DMS 273 treated with DMSO at 0.1 percent for 48 hours (cell line): ENCODE measurements at places on chromosomes 6 and 20.

DNA sequence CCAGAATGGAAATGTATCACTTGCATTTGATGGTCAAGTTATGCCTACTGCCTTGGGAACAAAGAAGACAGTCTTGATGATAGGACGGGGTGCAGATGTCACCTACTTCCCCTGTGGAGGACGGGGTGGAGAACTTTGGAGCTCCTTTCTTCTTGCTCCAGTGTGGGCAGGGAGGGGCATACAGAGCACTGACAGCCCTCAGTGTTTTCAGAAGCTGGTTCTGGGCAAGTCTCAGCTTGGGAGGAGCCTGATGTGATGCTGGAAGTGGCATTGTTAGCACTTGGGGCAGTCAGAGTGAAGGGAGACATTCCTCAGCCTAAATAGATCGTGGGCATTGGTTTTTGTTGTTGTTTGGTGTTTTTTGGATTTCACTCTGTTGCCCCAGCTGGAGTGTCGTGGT lies 59.7 kb downstream of the SYNJ2 start:
- DNase-seq = no peak

GRCh38 chr20:63290677-63291472 lies 2.1 kb upstream of the COL20A1 start:
- DNase-seq = no peak

GRCh38 chr6:33739571-33739970 lies 7.1 kb downstream of the IP6K3 start:
- no peak for DNase-seq

DNA sequence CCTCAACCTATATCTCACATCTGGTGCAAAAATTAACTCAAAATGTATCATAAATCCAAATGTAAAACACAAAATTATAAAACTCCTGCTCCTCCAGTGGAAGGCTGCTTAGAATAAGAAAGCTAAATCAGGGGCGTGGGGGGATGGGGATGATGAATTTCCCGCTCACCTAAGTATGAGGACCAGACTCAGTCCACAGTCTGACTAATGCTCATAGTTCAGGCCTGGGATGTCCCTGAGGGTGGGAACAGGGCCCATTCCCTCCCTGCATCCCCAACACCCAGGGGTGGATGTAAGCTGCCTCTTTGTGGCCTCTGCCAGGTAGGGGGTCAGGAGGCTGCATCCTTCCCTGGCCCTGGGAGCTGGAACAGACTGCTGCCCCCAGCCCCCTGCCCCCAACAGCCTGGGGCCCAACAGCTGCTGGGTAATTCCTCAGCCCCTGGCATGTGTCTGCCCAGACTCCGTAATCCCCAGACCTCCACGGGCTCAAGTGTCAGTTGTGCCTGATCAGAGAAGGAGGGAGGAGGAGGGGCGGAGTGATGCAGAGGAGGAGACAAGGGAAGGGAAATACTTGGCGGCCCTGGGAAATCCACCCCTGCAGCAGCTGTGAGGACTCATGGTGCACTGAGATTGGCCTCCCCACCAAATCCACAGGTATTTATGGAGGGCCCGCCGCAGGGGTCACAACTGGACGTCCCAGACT lies 224.5 kb downstream of the PREX1 start:
- peak; percentile 59 for DNase-seq

- no peak for DNase-seq
These were observed 95.3 kb upstream of the C6orf118 start for GRCh38 chr6:165404697-165405096.

GRCh38 chr6:125717120-125717731 lies 32.2 kb upstream of the HEY2 start:
- DNase-seq = no peak

- no peak for DNase-seq
These were observed 458.7 kb upstream of the RUNX2 start for GRCh38 chr6:44869321-44869897.

DNA sequence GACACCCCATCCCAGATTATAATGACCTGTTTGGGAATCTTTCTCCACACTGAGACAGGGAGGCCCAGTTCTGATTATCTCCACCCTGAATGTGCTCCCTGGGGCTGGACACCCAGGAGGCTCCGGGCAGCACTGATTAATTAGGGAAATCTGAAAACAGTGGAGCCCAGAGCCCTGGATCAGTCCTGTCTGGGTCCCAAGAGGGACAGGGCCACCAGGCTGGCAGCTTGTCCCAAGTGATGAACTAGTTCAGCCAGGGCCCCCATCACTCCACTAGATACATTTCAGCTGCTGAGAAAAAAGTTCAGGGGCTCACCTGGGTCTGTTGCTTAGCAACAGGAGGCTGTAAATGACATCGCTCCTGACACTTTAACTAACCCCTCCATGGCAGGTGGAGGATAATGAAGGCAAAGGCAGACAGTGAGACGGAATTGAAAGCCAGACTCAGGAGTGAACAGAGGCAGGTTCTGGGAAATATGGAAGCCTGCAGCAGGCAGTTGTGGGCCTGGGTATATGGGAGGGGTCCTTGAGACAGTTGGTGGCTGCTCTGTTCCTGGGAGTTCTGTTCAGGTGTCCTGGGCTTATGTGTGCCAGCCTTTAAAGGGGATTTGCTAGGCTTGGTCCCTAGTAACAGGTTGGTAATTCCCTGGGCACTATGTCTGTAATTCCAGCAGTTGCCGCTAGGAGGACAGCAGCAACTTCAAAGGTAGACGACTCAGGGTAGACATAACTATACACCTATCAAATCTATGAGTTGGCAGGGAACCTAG lies 78.3 kb upstream of the CTNNBL1 start:
- peak; percentile 51 for DNase-seq

DNA sequence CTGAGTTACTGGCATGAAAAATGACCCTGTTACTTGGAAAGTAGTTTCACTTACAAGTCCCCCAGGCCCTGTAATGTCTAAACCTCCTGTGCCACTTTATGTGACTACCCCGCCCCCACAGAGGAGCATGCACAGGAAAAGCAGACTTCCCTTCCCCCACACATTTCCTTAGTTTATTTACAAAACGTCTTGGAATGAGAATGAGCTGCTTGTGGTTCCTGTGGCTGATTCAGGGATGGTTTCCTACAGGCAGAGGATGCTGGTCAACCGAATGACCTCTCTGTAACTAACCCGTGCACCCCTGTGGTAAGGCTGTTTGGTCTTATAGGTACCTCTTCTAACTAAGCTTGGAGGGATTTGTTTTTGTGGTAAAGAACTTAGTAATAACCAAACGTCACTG lies 28.5 kb downstream of the RSPO3 start:
- DNase-seq = no peak

GRCh38 chr6:105994591-105995390 lies 91.3 kb upstream of the PRDM1 start:
- peak; percentile 20 for DNase-seq

DNA sequence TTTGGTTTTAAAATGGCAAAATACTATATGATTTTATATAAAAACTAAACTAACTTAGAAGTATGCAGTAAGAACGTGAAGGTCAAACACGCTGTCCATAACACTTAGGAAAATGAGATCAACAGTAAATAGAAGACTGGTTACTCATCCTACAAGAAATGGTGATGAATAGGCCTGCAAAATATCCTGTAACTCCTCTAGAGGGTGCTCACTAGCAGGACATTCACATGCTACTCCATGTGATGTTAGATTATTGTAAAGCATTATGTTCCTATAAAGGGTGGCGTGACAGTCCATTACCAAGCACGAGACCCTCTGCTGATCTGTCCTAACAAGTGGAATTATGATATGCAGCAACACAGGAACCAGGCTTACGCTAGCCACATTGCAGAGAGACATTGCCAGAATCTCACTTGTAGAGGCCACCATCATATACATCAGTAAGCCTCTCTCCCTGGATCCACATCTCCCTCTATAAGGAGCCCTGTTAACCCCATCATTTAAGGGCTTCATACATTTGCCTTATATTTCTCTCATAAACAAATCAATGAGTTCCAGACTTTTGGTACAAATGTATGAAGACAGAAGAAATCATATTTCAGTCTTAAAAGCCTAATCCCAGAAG lies 18.0 kb upstream of the DEFB129 start:
- DNase-seq = peak; percentile 24
